Endothelial cell of umbilical vein (primary cell): ENCODE measurements at places on chromosomes 3 and 15. TPM values are rescaled to one million over a fixed set of nuclear protein-coding genes. Genes with fewer than 3 reads are reported as not detected.

Gene UBA5
- total RNA-seq, result 38.1 and 40.9 TPM in 2 replicates

Gene GLDN
- total RNA-seq, result not detected in 2 replicates

Gene PLXNA1
- 18.4 and 18.5 TPM in 2 replicates for total RNA-seq

Gene MAP1A
- total RNA-seq, result 2.1 and 4.8 TPM in 2 replicates

Gene USP50
- total RNA-seq, result not detected in 2 replicates

Gene A4GNT
- total RNA-seq, result not detected in 2 replicates

Gene WDR76
- total RNA-seq, result 22.1 and 25.2 TPM in 2 replicates

Gene LPP
- 136 and 153 TPM in 2 replicates for total RNA-seq

Gene GOLGA6B
- not detected in 2 replicates for total RNA-seq

Gene ISLR2
- total RNA-seq, result not detected in 2 replicates

Gene GRAMD2A
- 0.23 and 0.29 TPM in 2 replicates for total RNA-seq
